ENCODE measurements at places on chromosomes 11 and 22.

GRCh38 chr22:39990686-39991085 is 4.1 kb upstream of the FAM83F start:
- DNase-seq: no peak

GRCh38 chr11:68500206-68500605 is 39.7 kb downstream of the PPP6R3 start:
- no peak for DNase-seq

- no peak for DNase-seq
Measured at GRCh38 chr22:30004101-30004500, 76.2 kb upstream of the HORMAD2 start.

- no peak for DNase-seq
Measured at GRCh38 chr22:50700387-50701075, 27.9 kb downstream of the SHANK3 start.

GRCh38 chr11:115643549-115644270 is 139.5 kb upstream of the CADM1 start:
- no peak for DNase-seq

DNA sequence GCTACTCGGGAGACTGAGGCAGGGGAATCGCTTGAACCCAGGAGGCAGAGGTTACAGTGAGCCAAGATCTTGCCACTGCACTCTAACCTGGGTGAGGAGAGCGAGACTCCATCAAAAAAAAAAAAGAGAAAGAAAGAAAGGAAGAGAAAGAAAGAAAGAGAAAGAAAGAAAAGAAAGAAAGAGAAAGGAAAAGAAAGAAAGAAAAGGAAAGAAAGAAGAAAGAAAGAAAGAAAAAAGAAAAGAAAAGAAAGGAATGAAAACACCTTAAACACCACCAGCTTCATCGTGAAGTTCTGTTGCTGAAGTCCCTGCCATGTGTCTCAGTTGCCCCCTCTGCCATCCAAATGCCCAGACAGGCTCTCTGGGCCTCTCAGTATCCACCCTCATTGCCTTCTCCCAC is 9.9 kb upstream of the CXCR5 start:
- no peak for DNase-seq

GRCh38 chr11:15859411-15859810 is 496.9 kb downstream of the SOX6 start:
- no peak for DNase-seq

DNA sequence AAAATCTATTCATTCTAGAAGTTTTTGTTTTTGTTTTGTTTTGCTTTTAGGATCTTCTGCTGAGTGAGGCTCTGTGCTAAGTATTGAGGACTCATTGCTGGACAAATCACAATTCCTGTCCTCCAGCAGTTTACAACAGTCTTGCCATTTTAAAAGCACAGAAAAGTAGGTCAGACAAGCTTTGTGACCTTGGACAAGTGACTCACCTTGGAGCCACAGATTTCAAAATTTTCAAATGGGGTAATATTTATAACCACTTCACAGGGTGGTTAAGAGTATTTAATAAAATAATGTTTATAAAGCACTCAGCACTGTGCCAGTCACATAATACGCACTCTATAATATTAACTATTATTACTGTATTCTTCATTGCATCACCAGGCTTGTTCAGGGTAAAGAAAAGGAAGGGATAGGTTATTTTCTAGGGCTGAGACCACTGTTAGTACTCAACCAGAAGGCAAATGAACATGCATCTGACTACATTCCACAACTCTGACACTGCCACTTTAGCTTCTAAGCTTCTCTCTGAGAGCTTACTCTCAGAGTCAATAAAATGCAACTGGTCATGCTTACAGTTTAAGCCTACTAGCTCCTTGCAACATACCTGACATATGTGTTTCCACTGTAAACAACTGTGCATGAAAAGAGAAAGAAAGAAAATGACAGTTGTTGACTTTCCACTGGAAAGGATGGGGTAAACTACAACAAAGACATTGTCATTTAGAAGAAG is 63.2 kb upstream of the FIBIN start:
- peak; percentile 38 for DNase-seq
